NCI-H2171 (cell line): ENCODE measurements at places on chromosomes 5 and 9.

GRCh38 chr5:74629326-74629725 lies 11.2 kb downstream of the ENC1 start:
- DNase-seq, result no peak

GRCh38 chr5:143582869-143583268 lies 179.4 kb upstream of the NR3C1 start:
- DNase-seq, result no peak

DNA sequence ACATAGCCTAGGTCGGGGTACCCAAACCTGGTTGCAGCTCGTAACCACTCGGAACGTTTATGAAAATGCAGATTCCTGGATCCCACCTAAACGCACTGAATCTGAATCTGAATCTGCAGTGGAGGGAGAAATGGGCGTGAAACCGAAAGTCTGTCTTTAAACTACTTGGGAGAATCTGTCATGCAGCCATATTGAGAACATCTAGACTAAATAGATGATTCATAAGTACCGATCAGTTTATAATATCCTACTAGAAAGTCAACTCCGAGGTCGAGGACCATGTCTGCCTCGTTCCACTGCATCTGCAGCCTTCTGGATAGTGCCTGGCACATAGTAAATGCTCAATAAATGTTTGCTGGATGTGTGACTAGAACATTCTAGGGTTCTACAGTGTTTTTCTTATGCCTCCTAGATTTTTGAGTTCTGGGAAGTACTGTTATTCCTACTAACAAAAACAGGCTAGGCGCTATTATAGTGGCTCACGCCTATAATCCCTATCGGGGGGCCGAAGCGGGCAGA lies 632 bp downstream of the COQ4 start:
- DNase-seq, result no peak

- no peak for DNase-seq
Observed at GRCh38 chr9:108058135-108058814, 568.7 kb upstream of the KLF4 start.

GRCh38 chr5:130496215-130496614 lies 592.0 kb downstream of the CHSY3 start:
- no peak for DNase-seq

GRCh38 chr5:88923623-88924329 lies 40.8 kb upstream of the MEF2C start:
- no peak for DNase-seq

- no peak for DNase-seq
Observed at GRCh38 chr9:127769929-127770582, 8.4 kb downstream of the SH2D3C start.

- no peak for DNase-seq
Observed at GRCh38 chr5:38259062-38259808, 876 bp downstream of the EGFLAM start.
